Stimulated activated CD8-positive, alpha-beta memory T cell treated with anti-CD3 and anti-CD28 coated beads, Interleukin-15, amount 100 ng/mL, for 24 hours (primary cell): ENCODE measurements at places on chromosomes 2 and 18.

DNA sequence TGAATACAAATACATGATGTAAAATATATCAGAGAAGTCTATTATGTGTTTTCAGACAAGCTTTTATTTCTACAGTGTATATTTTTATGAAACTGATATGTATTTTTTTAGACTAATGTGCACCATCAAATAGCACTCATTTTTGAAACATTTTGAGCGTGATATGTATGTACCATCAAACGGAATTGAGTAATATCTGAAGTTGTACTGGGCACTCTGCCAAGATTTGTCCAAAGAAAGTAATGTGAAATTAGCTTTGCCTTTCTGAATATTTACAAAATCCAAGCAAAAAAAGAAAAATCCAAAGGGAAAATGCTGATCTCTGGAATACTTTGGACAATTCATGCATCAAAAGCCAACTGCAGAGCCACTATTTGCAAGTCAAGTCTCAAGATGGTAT lies 972.0 kb downstream of the DPP10 start:
- DNase-seq, result no peak

DNA sequence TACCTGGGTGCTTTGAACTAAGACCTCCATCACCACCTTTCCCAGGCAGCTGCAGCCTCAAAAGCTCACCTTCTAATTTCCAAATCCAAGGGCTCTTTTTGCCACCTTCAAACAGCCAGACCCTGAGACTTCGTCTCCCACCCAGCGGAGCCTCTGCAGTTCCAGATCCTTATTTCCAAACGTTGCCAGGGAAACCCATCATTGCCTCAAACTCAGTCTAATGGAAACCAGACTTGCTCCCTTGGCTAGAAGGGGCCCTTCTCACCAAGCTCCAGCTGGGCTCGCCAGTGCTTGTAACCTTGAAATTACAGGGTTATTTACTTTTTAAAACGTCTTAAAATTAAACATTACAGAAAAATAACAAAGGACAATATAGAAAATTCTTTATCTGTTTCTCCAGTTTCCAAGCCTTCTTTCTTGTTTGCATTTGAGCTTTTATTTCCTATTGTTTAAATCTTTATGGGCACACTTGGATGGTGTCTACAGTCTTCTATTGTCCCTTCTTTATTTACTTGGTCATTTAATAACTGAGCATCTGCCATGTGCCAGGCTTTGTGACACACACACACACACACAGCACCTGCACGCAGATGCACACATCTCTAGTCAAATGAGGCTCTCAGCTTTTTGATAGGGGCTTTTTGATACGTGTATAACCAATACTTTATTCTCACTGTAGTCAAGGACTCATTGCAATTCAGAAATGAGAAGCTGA lies 36.1 kb downstream of the TRPM8 start:
- no peak for DNase-seq

DNA sequence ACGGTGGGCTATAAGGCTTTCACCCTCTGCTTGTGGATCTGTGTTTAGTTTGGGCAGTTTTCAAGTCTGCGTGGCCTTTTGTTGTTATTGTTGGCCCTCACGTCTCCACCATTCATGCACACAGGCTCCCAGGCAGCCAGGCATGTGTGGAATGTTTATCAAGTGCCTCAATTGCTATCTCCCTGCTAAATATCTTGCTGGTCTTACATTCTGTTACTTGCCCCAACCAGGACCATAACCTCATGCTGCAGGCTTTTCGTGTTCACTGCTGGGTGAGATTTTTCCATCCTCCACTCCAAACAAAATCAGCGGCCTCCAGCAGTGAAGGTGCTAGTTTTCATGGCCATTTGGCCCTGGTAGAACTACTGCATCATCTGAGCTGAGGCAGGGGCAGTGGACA lies 63.0 kb upstream of the DSC1 start:
- no peak for DNase-seq

GRCh38 chr2:222256250-222256649 lies 42.5 kb downstream of the PAX3 start:
- no peak for DNase-seq

DNA sequence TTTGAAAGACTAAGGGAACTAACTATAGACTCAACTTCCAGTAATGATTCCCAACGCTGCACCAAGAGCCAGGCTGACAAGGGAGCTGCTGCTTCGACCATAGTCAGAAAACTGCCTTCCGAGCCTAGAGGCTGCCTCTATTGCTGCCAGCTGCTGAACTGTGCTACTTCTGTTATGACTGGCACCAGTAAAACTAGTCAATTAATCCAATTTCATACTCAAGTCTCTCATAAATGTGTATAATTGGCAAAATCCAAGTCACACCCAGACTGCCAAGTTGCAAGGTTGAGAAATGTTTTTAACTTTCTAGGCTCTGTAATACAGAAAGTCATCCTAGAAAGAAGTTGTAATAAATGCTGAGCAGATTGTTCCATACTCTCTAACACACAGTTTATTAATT lies 117.4 kb downstream of the SPOPL start:
- DNase-seq, result no peak

- no peak for DNase-seq
These were observed 319.2 kb upstream of the LRATD1 start for GRCh38 chr2:14313341-14313740.

DNA sequence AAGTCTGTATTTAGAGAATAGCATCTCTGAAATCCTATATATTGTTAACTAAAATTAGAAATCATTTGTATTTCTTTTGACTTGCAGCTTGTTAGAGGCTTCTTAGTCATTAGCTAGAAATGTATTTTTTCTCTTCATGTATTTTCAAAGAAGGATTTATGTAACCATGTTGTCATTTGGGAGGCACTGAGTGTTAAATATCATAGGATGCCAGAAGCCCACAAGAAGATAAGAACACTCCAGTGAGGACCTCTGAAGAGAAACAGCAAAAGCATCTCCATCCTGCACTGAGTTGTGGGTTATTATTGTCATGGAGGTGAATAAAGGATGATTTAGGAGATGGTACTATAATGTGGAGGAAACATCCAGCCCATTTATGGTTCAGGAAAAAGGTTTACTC lies 93.5 kb downstream of the UBE2E3 start:
- no peak for DNase-seq

- no peak for DNase-seq
These were observed 175.1 kb upstream of the PIEZO2 start for GRCh38 chr18:11324510-11324909.

DNA sequence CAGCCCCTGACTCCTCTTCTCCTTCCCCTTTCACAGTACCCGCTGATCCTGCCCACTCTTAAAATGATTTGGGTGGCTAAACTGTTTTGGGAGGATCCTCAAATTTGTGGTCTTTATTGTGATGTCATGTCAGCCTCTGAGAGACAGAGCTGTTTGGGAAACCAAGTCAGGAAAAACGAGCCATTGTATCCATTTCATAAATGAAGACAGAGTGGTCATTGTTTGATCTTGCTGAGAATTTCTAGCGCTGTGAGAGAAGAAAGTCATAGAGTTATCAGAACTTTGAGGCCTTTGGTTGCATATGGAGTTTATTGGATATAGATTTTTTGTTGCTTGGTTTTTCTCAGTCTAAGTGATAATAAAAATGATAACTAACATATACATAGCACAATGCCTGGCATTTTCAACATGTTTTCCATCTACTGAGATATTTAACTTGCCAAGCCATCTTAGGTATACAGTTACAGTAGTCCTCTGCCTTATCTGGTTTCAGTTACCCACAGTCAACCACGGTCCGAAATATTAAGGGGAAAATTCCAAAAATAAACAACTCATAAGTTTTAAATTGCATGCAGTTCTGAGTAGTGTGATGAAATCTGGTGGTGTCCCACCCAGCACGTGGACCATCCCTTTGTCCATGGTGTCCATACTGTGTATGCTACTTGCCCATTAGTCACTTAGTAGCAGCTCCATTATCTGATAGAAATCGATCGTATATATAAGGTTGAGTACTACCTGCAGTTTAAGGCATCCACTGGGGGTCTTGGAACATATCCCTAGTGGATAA lies 105.0 kb upstream of the RASGRP3 start:
- DNase-seq, result no peak

DNA sequence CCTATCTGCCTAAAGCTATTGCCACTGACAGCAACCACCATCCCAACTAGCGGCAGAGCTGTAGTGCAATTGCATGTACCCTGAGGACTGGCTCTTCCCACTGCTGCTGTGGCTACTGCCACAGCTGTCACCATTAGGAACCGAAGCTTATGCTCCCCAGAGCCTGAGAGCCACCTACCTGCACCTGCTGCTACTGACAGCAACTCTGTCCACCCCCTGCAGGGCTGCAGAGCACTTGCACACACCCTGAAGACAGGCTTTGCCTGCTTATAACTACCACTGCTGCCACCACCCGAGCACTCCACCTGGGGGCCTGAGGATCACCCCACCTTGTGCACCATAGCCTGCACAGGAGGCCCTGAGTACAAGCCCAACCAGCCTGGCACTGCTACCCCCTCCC lies 217.6 kb upstream of the FOSL2 start:
- DNase-seq, result no peak

DNA sequence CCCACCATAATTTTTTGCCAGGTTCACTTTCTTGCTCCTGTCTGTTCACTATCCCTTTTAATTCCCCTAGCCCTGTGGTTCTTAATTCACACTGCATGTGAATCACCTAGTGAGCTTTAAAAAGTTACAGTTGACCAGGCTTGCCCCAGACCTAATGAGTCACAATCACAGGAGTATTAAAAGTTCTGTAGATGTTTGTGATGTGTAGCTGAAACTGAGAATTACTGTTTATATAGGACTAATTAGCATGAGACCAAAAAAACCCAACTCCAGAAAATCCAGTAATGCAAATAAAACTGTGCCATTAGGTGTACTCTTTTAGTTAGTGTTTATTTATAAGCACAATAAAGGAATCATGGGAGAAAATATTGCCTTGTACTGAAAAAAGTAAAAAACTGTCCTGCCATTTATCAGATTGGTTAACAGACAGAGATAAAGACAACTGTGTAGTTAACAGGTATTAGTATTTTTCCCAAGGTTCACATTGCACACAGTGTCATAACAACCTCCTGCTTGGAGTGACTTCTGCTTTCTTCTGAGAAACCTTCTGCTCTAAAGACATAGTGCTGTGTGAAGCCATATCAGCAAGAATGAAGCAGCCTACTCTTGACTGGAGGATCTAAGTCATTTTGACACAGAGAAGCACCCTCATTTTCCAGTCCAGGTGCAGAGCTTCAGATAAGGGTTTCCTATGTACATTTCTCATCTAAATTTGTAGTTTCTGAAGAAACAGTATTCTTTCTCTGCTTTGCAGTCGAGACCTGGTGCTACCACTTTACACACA lies 39.0 kb downstream of the VAPA start:
- DNase-seq, result no peak

- no peak for DNase-seq
These were observed 108.2 kb downstream of the PDE1A start for GRCh38 chr2:182318466-182319220.

DNA sequence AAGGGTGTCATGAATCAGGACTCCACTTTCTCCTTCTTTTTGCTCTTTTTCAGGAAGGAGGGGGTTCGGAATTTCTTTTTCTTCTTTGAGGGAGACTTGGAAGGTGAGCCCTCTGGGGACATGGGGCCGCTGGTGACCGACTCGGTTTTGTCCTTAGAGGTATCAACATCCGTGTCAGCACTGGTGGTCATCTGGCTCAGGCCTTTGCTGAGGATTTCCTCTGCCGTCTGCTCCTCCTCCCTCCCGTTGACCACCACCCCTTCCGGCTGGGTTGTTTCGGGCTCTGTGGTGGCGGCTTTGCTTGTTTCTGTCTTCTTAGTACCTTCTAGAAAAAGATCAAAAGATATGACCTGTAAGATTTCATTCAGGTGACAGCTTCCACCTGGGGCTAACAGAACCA lies 104.6 kb downstream of the ADD2 start:
- no peak for DNase-seq
